ENCODE measurements at places on chromosomes 1 and 21.

- H3K27ac ChIP-seq = no peak overlapping the region
- no peak overlapping the region for H3K4me3 ChIP-seq
- no peak for DNase-seq
- no peaks in the 10 kb centered on the region for H3K27me3 ChIP-seq
- no peaks in the 10 kb centered on the region for H3K4me1 ChIP-seq
- no peaks in the 10 kb centered on the region for H3K36me3 ChIP-seq
Measured at GRCh38 chr21:40938611-40939010, 91.7 kb upstream of the DSCAM start.

DNA sequence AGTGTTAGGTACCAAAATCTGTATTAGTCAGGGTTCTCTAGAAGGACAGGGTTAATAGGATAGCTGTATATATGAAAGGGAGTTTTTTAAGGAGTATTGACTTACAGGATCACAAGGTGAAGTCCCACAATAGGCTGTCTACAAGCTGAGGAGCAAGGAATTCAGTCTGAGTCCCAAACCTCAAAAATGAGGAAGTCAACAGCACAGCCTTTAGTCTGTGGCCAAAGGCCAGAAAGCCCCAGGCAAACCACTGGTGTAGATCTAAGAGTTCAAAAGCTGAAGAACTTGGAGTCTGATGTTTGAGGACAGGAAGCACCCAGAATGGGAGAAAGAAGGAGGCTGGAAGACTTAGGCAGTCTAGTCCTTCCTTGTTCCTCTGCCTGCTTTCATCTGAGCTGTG, 487.5 kb upstream of the CHRM3 start:
- H3K27ac ChIP-seq = no peak overlapping the region
- H3K27me3 ChIP-seq = no peaks in the 10 kb centered on the region
- H3K36me3 ChIP-seq = no peaks in the 10 kb centered on the region
- no peak for DNase-seq
- no peaks in the 10 kb centered on the region for H3K4me1 ChIP-seq

DNA sequence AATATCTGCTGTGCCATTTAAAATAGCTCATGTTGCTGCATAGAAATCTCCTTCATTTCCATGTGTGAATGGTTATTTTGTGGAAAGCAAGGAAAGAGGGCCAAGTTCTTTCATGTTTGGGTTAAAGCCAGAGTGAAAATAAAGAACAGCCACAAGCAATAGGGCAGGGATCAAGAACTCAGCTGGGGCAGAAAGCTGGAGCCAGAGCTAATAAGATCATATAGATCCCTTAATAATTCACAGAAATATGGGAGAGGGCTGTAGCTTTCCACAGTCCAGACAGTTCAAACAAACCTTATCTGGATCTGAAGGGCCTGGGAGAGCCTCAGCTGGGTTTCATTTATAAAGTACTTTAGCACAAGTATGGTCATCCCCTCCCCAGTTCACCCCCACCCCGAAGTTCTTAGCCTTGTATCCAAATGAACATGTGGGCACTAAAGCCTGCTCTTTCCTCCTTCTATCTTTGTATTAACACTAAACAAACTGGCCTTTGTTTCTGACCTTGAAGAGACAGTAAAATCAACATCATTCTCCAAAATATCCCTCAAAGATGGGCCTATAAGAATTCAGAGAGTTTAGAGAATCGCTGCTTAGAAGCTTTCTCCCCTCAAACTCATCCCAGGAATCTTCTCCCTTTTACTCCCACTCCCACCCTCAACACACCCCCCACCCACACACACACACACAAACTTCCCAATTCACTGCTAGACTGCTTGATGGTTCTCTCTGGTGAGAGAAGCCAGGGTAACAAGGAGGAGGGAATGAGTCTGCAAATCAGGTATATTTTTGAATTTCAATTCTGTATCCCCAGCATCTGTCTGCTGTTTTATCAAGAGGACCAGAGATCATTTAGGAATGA, 41.7 kb downstream of the UTP25 start:
- H3K36me3 ChIP-seq = peaks cover 3% of the 10 kb centered on the region
- no peak overlapping the region for H3K27ac ChIP-seq
- DNase-seq = no peak
- H3K27me3 ChIP-seq = peaks cover 26% of the 10 kb centered on the region

DNA sequence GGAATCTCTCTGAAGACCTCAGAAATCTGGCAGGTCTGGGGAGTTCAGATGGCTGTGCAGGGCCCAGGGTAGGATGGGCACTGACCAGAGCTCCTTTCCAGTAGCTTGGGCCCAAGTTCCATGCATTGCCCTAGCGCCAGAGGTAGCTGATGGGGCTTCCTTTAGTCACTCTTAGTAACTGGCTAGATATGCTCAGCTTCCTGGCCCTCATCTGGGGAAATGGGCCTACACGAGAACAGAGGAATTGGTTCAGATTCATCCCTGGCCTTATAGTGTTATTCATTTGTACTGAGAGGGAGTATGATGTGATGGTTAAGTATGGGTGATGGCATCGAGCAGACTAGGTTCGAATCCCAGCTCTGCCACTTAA, 15.5 kb upstream of the PSMB2 start:
- H3K27me3 ChIP-seq = peaks cover 9% of the 10 kb centered on the region
- H3K36me3 ChIP-seq = no peaks in the 10 kb centered on the region
- H3K4me1 ChIP-seq = peaks cover 5% of the 10 kb centered on the region
- no peak overlapping the region for H3K4me3 ChIP-seq
- no peak overlapping the region for H3K27ac ChIP-seq

GRCh38 chr21:36706482-36706852, 7.6 kb downstream of the SIM2 start:
- H3K4me3 ChIP-seq = no peak overlapping the region
- DNase-seq = no peak
- peaks cover 3% of the 10 kb centered on the region for H3K36me3 ChIP-seq
- H3K27me3 ChIP-seq = peaks cover 93% of the 10 kb centered on the region
- H3K4me1 ChIP-seq = peaks cover 52% of the 10 kb centered on the region

DNA sequence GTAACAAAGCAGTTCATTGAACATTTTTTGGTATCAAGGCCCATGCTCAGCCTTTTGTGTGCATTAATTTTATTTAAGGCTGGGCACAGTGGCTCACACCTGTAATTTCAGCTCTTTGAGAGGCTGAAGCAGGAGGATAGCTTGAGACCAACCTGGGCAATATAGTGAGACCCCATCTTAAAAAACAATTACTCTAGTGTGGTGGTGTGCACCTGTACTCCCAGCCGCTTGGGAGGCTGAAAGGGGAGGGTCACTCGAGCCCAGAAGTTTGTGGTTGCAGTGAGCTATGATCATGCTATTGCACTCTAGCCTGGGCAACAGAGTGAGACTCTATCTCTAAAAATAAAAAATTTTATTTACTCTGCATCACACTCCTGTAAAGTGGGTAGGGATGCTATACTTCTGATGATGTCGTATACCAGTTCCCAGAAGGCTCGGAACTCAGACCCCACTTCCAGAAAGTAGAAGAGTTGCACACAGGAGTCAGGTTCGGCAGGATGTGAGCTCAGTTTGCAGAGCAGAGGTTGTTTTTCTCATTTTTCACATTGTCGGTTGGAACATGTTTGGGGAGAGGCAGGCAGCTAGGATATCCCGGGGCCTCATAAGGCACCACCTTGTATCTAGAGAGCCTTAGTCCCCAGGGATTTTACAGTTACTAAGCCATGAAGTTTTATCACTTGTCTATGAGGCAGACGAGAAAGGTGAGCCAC, 144.6 kb downstream of the GALNT2 start:
- H3K4me1 ChIP-seq = peaks cover 68% of the 10 kb centered on the region
- H3K27ac ChIP-seq = peak overlapping the region; percentile 98
- peaks cover 48% of the 10 kb centered on the region for H3K36me3 ChIP-seq

DNA sequence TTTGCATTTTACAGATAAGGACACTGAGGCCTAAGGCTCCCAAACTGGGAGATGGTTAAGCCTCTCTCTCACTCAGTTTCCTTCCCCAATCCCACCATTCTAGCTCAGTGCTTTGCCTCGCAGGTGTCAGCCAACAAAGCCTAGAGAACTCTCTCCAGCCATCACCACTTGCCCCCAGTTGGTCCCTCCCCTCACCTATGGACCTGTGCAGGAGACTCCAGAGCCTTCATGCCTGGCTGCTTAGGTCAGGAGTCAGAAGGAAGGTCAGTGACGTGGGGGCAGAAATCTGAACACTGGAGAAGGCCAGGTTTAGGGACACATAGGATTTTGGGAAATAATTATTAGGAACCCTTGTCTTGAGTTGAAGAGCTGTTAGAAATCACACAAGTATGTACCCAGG, 295.3 kb downstream of the PTPRU start:
- DNase-seq = no peak
- no peaks in the 10 kb centered on the region for H3K4me1 ChIP-seq
- no peak overlapping the region for H3K4me3 ChIP-seq
- no peaks in the 10 kb centered on the region for H3K36me3 ChIP-seq

DNA sequence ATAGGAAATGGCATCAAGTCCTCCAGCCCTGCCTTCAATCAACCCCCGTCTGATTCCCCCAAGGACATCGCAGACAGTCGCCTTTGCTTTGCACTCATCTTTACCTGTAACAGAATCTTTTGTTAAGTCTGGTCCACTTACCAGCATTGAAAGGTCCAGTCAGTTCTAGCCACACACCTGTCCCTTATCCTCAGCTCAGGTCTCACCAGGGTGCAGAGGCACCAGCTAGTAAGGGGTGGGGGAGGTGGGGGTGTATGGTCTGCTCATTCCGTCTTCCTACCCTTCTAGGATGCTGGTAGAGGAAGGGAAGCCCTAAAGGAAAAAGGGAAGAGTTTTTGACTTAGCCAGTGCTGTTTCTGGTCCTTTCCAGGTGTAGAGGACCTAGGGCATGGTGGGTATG, 427.7 kb downstream of the MATN1 start:
- no peak overlapping the region for H3K4me3 ChIP-seq
- peaks cover 17% of the 10 kb centered on the region for H3K27me3 ChIP-seq
- H3K36me3 ChIP-seq = no peaks in the 10 kb centered on the region

- peaks cover 80% of the 10 kb centered on the region for H3K36me3 ChIP-seq
- H3K4me3 ChIP-seq = no peak overlapping the region
- peak overlapping the region; percentile 44 for H3K27ac ChIP-seq
- H3K4me1 ChIP-seq = peaks cover 9% of the 10 kb centered on the region
Measured at GRCh38 chr1:19220991-19221390, 10.9 kb upstream of the UBR4 start.

GRCh38 chr1:231028682-231029081, 11.4 kb downstream of the FAM89A start:
- H3K4me3 ChIP-seq = peak overlapping the region; percentile 74
- H3K27ac ChIP-seq = no peak overlapping the region
- peaks cover 10% of the 10 kb centered on the region for H3K27me3 ChIP-seq
- peaks cover 5% of the 10 kb centered on the region for H3K36me3 ChIP-seq
- no peak for DNase-seq

- H3K27ac ChIP-seq = no peak overlapping the region
- no peak overlapping the region for H3K4me3 ChIP-seq
- peaks cover 2% of the 10 kb centered on the region for H3K4me1 ChIP-seq
- DNase-seq = no peak
Measured at GRCh38 chr1:42971841-42972291, 13.2 kb upstream of the SLC2A1 start.

DNA sequence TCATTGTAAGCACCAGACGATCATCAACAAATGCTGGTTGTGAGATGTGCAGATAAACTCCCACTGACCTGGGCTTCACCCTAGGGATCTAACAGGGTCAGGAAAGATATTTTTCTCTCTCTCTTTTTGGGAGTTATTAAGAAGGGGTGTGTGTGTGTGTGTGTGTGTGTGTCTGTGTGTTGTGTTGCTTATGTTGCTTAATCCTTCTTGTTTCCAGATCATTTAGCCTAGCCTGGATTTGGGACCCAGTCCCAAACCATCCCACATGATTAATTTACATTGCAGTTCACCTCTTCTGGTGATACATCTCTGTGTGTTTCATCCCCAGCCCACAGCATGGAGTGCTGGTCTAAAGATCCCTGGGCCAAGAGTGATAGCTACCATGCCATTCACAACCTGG, 122.8 kb upstream of the IPO9 start:
- no peaks in the 10 kb centered on the region for H3K36me3 ChIP-seq
- no peak overlapping the region for H3K27ac ChIP-seq
- no peaks in the 10 kb centered on the region for H3K27me3 ChIP-seq
- H3K4me3 ChIP-seq = no peak overlapping the region
- DNase-seq = no peak

DNA sequence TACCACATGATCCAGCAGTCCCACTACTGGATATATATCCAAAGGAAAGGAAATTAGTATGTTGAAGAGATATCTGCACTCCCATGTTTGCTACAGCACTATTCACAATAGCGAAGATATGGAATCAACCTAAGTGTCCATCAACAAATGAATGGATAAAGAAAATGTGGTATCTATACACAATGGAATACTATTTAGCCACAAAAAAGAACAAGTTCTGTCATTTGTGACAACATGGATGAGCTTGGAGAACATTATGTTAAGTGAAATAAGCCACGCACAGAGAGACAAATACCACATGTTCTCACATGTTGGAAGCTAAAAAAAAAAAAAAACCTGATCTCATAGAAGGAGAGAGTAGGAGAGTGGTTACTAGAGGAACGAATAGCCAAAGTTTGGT, 17.7 kb downstream of the ATPAF1 start:
- DNase-seq = no peak
- H3K27me3 ChIP-seq = no peaks in the 10 kb centered on the region
- H3K4me1 ChIP-seq = peaks cover 2% of the 10 kb centered on the region
- H3K36me3 ChIP-seq = peaks cover 46% of the 10 kb centered on the region
- no peak overlapping the region for H3K27ac ChIP-seq
- no peak overlapping the region for H3K4me3 ChIP-seq

DNA sequence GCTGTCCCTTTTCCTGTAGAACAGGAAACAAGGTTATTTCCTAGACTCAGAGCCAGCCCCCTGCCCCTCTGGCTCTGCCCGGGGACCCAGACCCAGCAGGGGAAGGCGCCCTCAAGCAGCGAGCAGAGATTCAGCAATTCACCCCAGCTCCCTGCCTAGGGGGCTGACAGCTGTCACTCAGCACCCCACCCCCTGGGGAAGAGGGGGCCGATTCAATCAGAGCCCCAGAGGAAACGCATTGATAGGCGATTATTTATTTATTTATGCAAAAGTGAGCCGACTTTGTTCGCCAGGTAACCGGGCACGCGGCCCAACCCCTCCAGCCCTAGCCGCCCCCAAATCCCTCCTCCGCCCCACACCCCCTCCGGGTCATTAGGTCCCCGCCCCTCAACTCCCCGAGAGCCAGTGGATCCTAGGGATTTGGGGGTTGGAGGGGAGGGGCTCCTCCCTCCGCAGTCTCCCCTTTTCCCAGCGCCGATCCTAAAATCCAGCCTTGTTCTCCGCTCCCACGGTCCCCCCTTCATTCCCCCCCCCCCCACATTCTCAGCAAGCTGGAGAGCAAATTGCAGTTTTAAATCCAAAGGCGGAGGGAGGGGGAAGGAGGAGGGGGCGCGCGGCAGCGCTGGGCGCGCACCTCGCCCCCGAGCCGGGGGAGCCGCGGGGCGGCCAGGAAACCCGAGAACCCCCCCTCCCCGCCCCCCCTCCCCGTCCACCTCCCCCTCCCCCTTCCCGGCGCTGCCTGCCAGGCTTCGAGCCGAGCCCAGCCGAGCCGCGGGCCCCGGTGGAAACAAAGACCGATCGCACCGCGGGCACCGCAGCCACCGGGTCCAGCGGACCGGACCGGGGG, 1.3 kb downstream of the AHDC1 start:
- H3K27me3 ChIP-seq = no peaks in the 10 kb centered on the region
- H3K4me3 ChIP-seq = peak overlapping the region; percentile 94
- peak overlapping the region; percentile 90 for H3K27ac ChIP-seq
- no peak for DNase-seq
